Calu3 (cell line): ENCODE measurements at places on chromosomes 11 and 22. TPM values are rescaled to one million over a fixed set of nuclear protein-coding genes. Genes with fewer than 3 reads are reported as not detected.

Gene KDM4E
- total RNA-seq = not detected in 2 replicates

GRCh38 chr11:78339483-78339882, 78.1 kb downstream of the GAB2 start:
- no peak for DNase-seq

GRCh38 chr11:110892741-110893285, 180.6 kb upstream of the ARHGAP20 start:
- no peak for DNase-seq

Gene GSTT2
- total RNA-seq = 0.64 and 0.85 TPM in 2 replicates
